HT-29 (cell line): ENCODE measurements at places on chromosomes 13 and 19.

DNA sequence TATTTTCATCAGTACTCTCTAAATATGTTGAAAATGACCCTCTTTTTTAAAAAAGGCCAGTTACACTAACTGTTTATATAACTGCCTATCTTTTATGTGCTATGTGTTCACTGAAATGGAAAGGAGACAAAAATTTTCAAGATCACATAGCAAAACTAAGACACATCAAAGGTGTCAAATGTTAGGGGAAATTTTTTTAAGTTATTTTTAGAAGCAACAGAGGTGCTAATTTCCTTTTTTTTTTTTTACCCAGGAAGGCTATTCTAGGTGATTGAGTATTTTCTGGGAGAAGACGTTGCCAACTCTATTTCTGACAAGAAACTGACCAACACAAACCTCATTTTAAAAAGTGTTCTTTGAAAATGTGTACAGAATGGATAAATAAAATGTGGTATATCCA, 45.7 kb downstream of the ELF1 start:
- DNase-seq, result no peak

GRCh38 chr13:98390086-98390715, 186.7 kb downstream of the STK24 start:
- DNase-seq, result no peak

DNA sequence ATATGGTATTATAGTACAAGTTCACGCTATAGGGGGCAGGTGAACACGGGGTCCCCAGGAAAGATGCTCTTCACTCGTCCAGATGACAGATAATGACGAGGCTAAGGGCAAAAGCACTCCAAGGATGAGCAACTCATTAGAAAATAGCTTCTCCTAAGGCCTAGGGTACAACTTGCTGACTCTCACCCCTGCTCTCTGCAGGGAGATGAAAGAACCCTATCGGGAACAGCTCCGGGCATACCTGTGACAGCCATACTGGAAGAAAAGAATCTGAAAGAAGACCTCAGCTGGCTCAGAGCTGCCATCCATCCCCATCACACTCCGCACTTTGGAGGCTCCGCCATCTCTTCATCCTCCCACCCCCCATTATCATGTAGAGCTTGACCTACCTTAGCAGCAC, 17.5 kb upstream of the HSPH1 start:
- no peak for DNase-seq

DNA sequence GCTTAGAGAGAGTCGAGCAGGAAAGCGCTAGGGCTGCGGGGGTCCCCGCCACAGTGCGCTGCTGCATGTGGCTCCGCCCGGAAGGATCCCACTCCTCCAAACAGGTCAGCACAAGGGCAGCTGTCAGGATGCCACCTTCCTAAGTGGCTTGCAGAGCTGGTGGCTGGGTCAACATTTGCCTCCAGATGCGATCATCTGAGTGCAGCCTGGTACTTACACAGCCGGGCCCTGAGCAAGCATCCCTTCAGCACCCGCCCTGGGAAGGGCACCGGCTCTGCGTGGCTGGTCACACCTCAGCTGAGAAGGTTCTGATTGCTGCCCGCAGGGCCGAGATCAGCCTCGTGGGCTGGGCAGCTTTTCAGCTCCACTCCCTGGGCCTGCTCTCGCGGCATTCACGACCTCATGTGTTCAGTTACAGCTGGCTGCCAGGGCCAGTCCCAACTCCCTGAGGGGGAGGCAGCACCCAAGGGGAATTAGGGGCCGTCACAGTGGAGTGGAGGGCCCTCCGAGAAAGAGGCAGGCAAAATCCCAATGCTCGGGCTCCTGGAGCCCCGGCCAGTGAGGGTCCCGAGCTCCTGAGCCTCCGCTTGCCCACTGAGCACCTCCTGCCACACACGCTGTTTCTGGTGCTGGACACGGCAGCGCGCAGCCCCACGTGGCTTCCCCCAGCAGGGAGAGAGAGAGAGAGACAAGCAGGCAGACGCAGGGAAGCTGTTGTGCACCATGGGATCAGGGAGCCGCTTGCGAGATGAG, 26.8 kb downstream of the AP1M1 start:
- DNase-seq, result no peak

- peak; percentile 22 for DNase-seq
Observed at GRCh38 chr19:53642381-53643099, 10.7 kb downstream of the DPRX start.

DNA sequence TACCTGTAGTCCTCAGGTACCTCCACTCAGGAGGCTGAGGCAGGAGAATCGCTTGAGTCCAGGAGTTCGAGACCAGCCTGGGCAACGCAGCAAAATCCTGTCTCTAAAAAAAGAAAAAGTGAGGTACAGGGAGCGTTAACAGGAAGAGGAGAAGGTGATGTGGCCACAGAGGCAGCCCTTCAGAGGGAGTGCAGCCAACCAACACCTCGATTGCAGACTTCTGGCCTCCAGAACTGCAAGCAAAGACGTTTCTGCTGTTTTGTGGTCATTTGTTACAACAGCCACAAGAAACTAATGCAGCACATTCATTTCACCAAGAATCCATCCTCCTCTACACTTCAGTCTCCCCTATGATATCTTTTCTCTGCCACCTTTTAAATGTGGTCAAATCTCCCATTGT, 145.2 kb downstream of the USP12 start:
- no peak for DNase-seq
